Naive thymus-derived CD8-positive, alpha-beta T cell (primary cell): ENCODE measurements at places on chromosomes 5 and 9. TPM values are rescaled to one million over a fixed set of nuclear protein-coding genes. Genes with fewer than 3 reads are reported as not detected.

- no peak for DNase-seq
These were observed 84.5 kb downstream of the RFX3 start for GRCh38 chr9:3441197-3441816.

DNA sequence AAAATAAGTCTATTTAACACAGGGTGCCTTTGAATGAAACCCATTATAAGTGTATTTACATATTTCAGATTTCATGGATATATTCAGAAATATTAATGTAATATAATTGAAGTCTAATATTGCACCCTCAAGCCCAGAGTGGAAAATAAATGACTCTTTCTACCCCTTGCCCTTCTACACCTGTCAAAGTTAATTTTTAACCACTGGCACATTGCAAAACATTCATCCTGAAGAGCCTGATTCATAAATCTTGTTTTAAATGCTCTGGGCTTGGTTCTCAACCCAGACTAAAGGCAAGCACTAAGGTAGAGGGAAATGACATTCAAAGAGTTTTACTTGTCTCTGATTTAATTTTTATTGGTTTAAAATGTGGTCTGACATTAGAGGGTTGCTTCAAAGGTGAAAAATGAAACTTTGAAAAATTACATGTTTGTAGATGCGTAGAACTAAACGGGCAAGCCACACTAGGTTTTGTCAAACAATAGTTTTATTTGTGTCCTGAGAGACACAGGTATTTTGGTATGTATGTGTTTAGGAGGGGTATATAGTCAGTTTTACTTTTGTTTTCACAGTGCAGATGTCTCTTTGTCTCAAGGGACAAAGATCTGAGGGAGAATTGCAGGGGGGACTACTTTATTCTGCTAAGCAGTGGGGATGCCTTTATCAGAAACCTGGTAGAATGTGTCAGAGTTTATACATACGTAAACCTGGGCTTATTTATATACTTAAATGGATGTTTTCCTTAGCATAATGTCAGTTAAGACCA lies 69.7 kb downstream of the PIK3R1 start:
- DNase-seq = no peak

The FGF10 gene
- not detected for polyA plus RNA-seq

DNA sequence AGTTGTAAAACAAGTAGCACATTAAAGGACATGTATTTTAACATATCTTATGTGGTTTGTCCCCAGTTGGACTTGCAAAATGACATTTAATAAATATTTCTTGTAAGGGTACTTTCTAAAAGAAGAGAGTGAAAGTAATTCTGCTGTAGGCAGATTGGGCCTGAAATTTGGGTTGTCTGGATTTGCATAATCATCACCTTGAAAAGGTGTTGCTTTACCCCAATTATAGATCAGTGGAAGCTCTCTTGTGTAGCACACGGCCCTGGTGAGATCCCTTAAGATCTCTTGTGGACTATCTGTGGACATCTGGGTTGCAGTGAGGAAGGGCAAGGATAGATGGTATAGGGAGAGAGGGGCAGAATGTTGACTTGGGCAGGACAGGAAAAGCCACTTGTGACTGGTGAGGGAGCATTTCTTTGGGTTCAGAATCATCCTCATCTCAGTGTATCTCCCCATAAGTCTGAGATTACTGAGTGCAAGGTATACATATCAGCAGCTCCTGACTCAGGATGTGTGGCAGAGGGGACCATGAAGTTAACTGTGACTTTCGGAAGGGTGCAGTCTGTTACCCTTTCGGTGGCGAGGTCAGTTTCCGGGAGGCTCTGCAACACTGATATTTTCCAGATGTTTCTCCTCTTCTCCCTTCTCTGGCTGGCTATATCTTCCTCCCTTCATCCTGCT lies 2.0 kb upstream of the TNFAIP8 start:
- no peak for DNase-seq

GRCh38 chr5:179223961-179224360 lies 121.3 kb downstream of the ADAMTS2 start:
- no peak for DNase-seq

The CERCAM gene
- 0.51 TPM for polyA plus RNA-seq

GRCh38 chr9:106587042-106587441 lies 275.9 kb upstream of the ZNF462 start:
- no peak for DNase-seq

- no peak for DNase-seq
These were observed 2.7 kb upstream of the TMEM267 start for GRCh38 chr5:43486353-43486752.

DNA sequence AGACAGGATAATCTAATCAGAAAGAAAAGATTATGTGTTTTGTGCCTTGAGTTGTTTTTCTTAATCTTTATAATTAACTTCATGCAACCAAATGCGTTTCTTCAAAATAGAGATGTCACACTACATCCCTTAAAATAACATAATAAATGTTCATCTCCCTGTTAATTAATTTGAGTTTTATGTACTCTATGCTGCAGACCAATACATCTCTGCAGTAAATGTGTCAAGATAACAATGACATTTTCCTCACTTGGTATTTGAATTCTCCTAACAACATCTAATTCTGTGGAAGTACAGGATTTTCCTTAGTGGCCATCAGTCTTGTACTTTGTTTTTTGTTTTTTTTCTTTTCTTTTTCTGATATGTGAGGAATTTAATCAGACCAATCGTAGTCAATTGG lies 279.2 kb upstream of the TYRP1 start:
- DNase-seq = no peak

The SLC36A2 gene
- polyA plus RNA-seq = not detected

- DNase-seq = no peak
These were observed 170.7 kb upstream of the SPRY4 start for GRCh38 chr5:142495531-142495930.

GRCh38 chr9:121242219-121242958 lies 25.6 kb upstream of the GSN start:
- DNase-seq = no peak

The PRDM9 gene
- polyA plus RNA-seq = not detected

The PCSK5 gene
- polyA plus RNA-seq = 6.5 TPM

GRCh38 chr5:115599924-115600323 lies 2.4 kb downstream of the TICAM2 start:
- DNase-seq = no peak

The ADAMTS6 gene
- polyA plus RNA-seq = 0.51 TPM

GRCh38 chr9:69999315-69999714 lies 44.3 kb upstream of the MAMDC2 start:
- no peak for DNase-seq

GRCh38 chr5:1793966-1794900 lies 5.4 kb downstream of the MRPL36 start:
- no peak for DNase-seq

The CTXN3 gene
- polyA plus RNA-seq = not detected

DNA sequence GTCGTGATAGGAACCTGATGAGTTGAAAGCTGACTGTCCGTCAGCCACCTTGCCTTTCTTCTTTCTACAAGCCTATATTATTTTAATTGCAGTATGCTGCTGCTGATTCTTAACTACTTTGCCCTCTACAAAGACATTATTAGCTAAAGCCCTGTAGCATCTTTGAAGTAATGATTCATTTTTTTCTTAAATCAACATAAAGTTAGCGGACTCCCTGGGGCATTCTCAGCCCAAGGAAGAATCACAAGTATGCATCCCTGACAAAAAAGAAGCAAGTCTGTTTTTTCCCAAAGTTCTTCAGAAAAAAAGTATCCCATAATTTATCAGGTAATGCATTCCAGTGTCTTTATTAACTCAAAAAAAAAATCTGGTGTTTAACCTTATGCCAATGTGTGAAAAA lies 69.5 kb upstream of the TAS2R1 start:
- no peak for DNase-seq

GRCh38 chr5:111432883-111433536 lies 79.3 kb downstream of the STARD4 start:
- DNase-seq = no peak

DNA sequence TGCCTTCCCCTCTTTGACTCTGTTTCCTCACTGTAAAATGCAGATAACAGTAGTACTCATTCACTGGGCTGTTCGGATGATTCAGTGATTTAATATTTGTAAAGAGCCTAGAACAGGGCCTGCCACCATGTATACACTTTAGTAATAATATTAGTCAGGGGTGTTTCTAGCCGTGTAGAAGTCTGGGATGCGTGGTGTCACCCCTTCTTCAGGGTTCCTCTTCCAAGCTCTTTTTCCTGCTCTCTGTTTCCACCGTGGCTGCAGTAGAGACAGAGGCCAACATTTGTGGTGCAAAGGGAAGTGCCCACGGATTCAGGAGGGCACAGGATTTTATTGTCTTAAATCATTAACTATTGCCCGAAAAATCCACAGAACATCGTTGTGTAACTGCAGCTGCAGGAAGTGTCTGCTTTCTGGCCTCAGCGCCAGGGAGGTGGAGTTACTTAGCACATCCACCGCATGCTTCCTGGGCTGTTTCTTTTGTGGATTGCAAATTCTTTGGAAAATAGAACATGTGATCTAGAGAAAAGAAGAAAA lies 61.7 kb downstream of the TRIO start:
- no peak for DNase-seq

The MSH3 gene
- 11.0 TPM for polyA plus RNA-seq

The DBH gene
- not detected for polyA plus RNA-seq

The ANKRD18A gene
- 0.71 TPM for polyA plus RNA-seq

The SARDH gene
- 2.4 TPM for polyA plus RNA-seq

The HRH2 gene
- 2.6 TPM for polyA plus RNA-seq

DNA sequence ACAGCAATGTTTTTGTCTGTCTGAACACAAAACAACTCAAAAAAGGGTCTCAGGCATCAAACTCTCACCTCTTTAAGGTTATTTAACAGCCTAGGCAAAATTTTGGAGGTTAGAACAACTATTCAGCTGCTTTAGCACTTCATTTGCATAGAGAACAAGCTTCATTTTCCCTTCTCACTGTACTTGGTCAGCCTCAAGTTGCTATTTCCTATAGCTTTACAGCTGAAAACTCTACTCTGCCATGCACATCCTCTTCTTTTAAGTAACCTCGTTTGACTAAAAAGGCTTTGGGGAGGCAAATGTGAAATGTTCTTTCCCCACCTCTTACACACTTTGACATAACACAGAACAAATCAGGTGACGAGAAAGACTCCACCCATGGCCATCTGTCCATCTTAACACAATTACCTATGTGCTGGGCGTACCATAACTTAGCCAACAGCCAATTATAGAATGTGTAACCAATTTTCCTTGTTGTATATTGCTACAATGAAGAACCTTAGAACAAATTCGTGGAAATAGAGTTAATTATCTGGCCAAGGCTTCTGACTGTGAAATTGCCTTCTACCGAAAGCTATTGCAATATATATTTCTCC lies 195.7 kb downstream of the DCP2 start:
- DNase-seq = no peak

DNA sequence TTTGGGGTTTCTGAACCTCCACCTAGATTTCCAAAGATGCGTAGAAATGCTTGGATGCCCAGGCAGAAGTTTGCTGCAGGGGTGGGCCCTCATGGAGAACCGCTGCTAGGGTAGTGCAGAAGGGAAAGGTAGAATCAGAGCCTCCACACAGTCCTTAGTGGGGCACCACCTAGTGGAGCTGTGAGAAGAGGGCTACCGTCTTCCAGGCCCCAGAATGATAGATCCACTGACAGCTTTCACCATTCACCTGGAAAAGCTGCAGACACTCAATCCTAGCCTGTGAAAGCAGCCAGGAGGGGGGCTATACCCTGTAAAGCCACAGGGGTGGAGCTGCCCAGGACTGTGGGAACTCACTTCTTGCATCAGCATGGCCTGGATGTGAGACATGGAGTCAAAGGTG lies 13.3 kb upstream of the HSDL2 start:
- DNase-seq = no peak

The APBA1 gene
- not detected for polyA plus RNA-seq

The SLC34A1 gene
- not detected for polyA plus RNA-seq

- DNase-seq = no peak
These were observed 383.3 kb upstream of the SLC30A5 start for GRCh38 chr5:68710514-68710913.

The ZNF658 gene
- polyA plus RNA-seq = 3.3 TPM

The CARTPT gene
- not detected for polyA plus RNA-seq

GRCh38 chr9:1400983-1401382 lies 350.8 kb downstream of the DMRT2 start:
- DNase-seq = peak; percentile 9

The IFNK gene
- polyA plus RNA-seq = not detected

- peak; percentile 77 for DNase-seq
These were observed 65.8 kb upstream of the PLPP6 start for GRCh38 chr9:4596165-4596922.

GRCh38 chr5:179272326-179273072 lies 72.8 kb downstream of the ADAMTS2 start:
- no peak for DNase-seq
